NCI-H187 (cell line): ENCODE measurements at places on chromosomes 7 and 10.

- no peak for DNase-seq
Observed at GRCh38 chr7:132485136-132485535, 91.1 kb downstream of the PLXNA4 start.

GRCh38 chr10:116353817-116354216 lies 29.6 kb downstream of the CCDC172 start:
- DNase-seq = no peak

- DNase-seq = no peak
Observed at GRCh38 chr7:31175672-31176071, 123.6 kb downstream of the ADCYAP1R1 start.

- DNase-seq = no peak
Observed at GRCh38 chr10:29772403-29772802, 137.6 kb upstream of the SVIL start.

DNA sequence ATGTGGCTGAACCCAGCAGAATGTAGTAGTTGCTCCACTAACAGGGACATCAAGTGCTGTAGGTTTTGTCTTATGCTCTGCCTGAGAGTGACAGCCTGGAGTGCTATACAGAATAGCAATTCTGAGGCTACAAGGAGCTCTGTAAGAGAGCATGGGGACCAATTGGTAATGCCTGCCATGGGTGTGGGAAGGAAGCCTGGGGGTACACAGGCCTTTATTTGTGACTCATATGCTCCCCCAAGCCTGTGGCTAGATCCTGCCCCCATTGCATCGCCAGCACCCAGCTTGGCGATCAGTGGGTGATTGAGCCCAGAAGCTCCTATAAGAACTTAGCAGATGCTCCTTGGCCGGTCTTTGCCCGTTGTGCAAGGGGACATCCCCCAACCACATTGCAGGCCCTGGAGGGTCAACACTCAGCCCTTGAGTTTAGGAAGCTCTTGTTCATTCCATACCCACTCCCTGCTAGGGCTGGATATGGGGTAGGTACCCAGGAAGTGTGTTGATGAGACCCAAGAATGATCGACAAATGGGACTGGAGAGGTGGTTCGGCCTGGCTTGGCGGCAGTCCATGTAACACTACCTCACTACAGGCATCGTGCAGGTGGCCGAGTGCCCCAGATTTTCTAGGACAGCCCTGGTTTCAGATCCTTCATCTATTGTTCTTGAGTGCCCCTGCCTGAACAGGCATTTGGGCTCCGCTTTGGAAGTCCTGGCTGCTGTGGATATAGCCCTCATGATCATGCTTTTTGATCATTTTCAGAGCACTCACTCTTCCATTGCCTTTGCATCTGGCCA lies 37.7 kb downstream of the ZMIZ1 start:
- DNase-seq = no peak

GRCh38 chr7:130845581-130846085 lies 111.6 kb upstream of the KLF14 start:
- DNase-seq = no peak
